Left ventricle myocardium inferior (tissue), 1 donor: ENCODE measurements at places on chromosomes 4 and X.

DNA sequence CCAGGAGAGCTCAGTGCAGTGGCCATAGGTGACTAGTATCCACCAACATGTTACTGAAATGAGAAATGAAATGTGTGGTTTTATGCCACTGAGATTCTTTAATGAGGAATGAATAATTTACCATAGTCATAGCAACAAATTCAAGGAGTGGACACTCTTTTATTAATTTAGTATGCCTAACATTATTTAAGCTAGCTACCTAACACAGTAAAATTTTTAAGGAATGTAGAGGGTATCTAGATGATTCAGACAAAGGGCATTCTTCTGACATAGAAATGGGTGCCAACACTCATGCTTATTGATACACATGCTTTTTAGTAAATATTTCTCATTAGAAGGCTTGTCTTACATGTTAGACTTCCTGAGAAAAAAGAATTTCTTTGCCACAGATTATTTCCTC is 33.3 kb upstream of the SULT1B1 start:
- no peak for DNase-seq

GRCh38 chr4:105624530-105624929 is 72.1 kb downstream of the ARHGEF38 start:
- DNase-seq, result peak; percentile 19

DNA sequence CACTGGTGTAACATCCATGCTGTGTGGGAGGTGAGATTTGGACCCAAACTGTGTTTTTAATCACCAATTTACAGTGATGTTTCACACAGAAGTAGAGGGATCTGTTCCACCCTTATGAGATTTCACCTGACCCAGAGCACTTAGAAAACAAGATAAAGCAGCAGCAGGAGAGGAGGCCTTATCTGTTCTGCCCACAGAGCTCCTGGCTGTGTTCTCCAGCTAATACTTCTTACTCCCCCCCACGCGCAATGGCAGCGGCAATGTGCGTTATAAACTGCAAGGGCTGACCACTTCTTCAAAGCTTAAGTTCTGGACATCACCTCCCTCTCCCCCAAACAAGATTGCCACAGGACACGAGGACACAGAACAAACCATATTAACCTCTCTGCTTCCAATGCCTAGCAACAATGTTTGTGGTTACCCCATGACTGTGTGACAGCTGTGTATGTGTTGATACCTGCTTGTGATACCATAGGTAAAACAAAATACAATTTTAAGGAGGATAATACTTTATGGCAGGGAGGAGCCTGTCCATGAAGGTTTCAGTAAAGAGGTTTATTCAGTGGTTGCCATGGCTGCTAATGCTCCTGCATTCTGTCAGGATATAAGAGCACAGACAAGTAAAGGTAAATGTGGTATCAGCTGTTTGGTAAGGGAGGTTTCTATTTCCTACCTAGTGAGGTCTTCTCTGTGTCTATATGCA is 210.0 kb downstream of the SOWAHB start:
- DNase-seq, result no peak

GRCh38 chrX:123303429-123303828 is 119.4 kb downstream of the GRIA3 start:
- no peak for DNase-seq

GRCh38 chrX:48493890-48494364 is 14.9 kb upstream of the PORCN start:
- DNase-seq, result no peak

DNA sequence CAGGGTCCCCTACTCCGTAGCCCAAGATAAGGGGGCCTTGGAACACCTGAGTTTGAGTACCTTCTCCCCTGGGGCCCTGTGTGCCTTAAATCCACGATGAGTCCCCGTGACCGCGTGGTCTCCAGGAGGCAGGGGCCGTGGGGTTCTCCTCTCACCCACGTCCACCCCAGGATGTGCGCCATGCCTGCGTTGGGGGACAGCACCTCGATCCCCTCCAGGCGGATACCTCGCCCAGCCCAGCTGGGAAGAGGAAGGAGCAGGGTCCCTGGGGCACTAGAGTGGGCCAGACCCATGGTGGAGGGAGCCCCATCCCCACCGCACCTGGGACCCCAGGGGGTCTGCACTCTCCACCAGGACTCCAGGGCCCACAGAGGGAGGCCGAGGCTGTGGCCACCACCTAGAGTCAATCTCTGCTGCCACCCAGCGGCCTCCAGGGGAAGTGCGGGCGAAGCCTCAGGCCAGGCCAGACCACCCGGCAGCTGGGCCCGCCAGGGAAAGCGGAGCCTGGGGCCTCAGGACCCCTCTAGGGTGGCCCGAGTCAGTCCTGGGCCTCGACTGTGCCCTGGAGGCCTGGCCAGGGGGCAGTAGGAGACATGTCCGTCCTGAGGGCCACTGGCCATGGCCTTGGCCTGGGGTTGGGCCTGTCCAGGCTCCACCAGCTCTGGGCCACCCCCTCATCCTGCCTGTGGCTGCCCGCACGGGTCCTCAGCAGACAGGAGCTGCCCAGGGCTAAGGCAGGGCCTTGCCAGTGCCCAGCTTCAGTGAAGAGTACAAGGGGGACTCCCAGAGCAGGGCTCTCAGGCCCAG is 55.0 kb downstream of the FAM53A start:
- peak; percentile 56 for DNase-seq

DNA sequence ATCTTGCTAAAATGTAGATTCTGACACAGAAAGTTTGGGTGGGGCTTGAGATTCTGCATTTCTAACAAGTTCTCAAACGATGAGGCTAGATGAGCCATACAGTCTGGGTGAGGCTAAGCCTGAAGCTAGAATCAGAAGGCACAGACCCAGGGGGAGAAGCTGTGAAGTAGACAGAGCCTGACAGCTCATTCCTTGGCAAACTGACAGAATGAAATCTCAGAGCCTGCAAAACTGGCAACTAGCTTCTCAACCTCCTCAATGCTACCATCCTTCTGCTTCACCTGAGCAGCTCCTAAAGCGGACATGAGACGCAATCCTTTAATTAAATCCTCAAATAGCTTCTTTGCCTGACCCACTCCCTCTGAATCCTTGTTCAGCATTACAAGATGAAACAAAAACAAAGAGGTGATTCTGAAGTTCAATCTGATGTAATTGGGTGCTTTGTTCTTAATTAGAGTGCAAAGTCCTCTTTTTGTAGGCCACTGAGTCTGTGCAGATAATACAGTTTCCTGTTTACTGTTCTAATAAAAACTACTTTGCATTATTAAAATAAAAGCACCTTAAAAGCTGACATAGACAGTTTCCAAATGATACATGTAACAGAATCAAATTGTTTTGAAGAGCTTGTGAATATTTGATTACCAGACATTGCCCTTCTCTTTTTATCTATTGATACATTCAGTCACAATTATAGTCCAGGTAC is 71.0 kb upstream of the BMP2K start:
- DNase-seq, result no peak
